ENCODE measurements at places on chromosomes 2 and 18. TPM values are rescaled to one million over a fixed set of nuclear protein-coding genes. Genes with fewer than 3 reads are reported as not detected.

DNA sequence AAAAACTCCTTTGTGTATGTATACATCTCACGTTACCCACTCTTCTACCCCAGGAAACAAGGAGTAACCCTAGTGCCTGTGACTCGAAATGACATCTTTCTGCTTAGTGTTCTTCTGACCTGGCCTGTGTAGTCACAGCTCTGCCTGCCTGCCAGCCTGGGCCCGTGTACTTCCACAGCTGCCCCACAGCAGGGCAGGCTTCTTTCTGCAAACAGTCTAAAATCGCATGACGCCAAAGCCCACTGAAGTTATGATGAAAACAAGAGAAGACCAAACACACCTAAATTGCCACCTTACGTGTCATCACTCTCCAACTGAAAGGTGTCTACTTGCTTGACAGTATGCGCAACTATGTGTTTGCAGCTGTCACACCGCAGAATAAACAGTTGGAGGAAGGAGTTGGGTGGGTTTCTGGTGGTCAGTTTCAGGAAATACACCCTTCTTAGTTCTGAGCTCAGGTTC, 1.5 kb downstream of the GAREM1 start:
- peak; percentile 88 for DNase-seq
- H3K36me3 ChIP-seq = no peaks in the 10 kb centered on the region
- peak overlapping the region; percentile 74 for H3K4me3 ChIP-seq
- peaks cover 10% of the 10 kb centered on the region for H3K27me3 ChIP-seq

DNA sequence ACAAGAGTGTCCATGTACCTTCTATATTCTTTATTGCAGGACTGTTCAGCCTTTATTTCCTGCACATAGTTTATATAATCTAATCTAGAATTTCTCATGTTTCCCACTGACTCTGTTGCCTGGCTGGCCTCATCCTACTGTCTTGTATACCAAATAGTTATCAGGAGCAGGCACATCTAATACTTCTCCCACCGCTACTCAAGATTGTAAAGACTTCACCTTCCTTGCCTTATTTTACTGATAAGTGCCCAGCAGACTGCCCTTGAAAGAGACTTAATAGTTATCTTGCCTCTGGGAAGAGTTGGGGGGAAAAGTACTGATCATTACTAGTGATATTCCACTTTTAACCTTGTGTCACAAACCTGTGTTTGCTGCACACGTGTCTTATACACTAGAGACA, 26.1 kb upstream of the AAK1 start:
- no peak overlapping the region for H3K4me3 ChIP-seq
- no peak overlapping the region for H3K27ac ChIP-seq
- peaks cover 9% of the 10 kb centered on the region for H3K4me1 ChIP-seq
- no peaks in the 10 kb centered on the region for H3K27me3 ChIP-seq

DNA sequence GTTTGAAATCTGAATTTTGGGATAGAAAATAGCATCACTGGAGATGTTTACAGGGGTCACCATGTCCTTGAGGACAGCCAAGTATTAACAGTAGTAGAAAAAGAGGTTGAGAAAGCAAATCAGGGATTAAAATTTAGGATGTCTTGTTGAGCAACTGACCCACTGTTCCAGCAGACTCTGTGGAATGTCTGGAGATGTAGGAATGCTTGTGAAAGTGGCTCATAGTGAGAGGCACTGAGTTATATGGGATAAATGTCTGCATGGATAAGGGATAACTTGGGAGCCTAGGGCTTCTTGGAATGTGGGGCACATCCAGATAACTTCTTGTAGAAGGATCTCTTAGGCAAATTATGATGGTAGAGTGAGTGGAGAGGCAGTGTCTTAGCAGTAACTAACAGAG, 495.0 kb downstream of the TMX3 start:
- H3K4me1 ChIP-seq = peaks cover 19% of the 10 kb centered on the region
- no peak for DNase-seq
- H3K27ac ChIP-seq = peak overlapping the region; percentile 13
- H3K27me3 ChIP-seq = no peaks in the 10 kb centered on the region
- no peak overlapping the region for H3K4me3 ChIP-seq

DNA sequence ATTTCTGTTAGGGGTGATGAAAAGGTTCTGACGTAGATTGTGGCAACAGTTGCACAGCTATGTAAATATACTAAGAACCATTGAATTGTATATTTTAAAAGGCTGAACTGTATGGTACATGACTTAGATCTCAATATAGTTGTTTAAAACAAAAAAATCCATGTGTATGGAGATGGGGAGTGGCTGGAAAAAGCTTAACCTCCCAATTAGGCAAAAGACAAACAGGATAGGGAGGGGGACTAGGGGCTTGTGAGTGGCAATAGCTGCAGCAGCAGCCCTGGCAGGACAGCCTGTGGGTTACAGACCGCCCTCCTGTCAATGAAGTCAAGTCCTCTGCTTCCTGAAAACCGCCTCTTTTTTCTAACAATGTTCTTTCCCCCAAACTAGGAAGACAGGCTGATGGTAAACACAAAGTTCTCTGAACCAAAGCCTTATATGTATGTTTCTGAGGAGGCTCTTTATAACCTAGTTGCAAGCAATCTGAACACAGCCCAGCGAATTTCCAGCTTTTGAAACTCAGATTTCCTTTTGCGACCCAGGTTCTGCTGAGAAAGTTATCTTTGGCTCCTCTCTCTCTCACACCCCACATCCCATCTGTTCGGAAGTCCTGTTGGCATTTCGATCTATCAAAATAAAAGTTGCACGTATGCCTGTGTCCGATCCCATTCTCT, 10.3 kb downstream of the ATP8B1 start:
- peaks cover 5% of the 10 kb centered on the region for H3K36me3 ChIP-seq
- peak overlapping the region; percentile 44 for H3K27ac ChIP-seq
- H3K4me1 ChIP-seq = peaks cover 58% of the 10 kb centered on the region
- peak; percentile 67 for DNase-seq
- peak overlapping the region; percentile 32 for H3K4me3 ChIP-seq
- no peaks in the 10 kb centered on the region for H3K27me3 ChIP-seq

DNA sequence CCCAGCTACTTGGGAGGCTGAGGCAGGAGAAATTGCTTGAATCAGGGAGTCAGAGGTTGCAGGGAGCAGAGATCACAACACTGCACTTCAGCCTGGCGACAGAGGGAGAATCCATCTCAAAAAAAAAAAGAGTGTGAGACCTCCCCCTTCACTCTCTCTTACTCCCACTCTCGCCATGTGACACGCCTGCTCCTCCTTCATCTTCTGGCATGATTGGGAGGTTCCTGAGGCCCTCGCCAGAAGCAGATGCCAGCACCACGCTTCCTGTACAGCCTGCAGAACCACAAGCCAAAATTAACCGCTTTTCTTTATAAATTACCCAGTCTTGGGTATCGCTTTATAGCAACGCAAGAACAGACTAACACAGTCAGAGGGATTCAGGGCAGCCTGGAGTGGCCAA, 66.3 kb upstream of the CREB1 start:
- peak overlapping the region; percentile 2 for H3K27ac ChIP-seq
- no peak for DNase-seq
- no peaks in the 10 kb centered on the region for H3K27me3 ChIP-seq
- no peaks in the 10 kb centered on the region for H3K36me3 ChIP-seq
- no peak overlapping the region for H3K4me3 ChIP-seq
- peaks cover 14% of the 10 kb centered on the region for H3K4me1 ChIP-seq

DNA sequence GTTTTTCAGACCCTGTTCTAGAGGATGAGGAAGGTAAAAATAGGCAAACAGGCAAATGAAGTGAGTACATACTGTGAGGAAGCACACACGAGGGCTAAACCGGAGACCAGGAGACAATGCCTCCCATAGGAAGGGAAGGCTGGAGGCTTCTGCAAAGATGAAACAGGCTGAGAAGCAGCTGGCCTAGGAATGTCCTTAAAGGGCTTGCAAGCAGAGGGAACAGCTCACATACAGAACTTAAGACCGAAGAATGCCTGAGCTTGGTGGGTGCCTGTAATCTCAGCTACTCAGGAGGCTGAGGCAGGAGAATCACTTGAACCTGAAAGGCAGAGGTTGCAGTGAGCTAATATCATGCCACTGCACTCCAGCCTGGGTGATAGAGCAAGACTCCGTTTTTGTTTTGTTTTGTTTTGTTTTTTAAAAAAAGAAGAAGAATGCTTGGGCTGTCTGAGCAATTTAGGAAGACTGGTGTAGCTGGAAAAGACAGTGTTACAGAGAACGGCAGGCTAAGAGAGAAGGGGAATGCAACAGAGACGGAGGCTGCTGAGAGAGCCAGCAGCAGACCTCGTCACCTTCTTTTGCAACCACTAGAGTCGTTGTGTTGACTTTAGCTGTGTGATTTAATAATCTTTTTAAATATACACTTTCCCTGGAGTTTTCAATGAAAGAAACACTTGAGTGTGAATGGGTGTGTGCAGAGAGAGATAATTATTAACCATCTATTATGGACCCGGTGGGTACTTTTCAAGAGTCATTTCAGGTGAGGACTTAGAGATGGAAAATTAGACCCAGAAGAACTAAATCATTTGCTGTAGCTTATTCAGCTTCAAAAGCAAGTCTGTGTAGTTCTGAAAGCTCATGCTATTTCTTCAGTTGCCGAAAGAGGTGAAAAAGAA, 232.8 kb downstream of the GALR1 start:
- no peaks in the 10 kb centered on the region for H3K36me3 ChIP-seq
- no peak overlapping the region for H3K4me3 ChIP-seq
- no peaks in the 10 kb centered on the region for H3K27me3 ChIP-seq

DNA sequence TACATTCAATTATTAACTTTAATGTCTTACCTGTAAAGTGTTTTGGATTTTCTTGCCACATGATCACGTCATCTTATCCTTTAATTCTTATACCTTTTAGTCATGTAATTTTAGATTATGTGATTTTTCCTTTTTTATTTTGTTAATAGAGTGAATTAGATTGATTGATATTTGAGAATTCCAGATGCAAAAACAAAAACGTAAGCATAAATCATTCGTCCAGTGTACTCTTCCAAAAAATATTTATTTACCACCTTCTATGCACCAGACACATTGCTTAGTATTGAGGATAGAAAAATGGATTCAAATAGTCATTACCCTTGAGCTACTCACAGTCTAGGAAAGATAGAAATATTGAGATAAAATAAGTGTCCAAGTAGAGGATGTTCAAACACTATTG, 249.6 kb downstream of the PDE11A start:
- DNase-seq = no peak
- no peaks in the 10 kb centered on the region for H3K4me1 ChIP-seq

GRCh38 chr2:2254206-2254605, 76.9 kb downstream of the MYT1L start:
- no peaks in the 10 kb centered on the region for H3K27me3 ChIP-seq
- H3K36me3 ChIP-seq = no peaks in the 10 kb centered on the region
- no peak overlapping the region for H3K4me3 ChIP-seq
- DNase-seq = no peak
- no peaks in the 10 kb centered on the region for H3K4me1 ChIP-seq

DNA sequence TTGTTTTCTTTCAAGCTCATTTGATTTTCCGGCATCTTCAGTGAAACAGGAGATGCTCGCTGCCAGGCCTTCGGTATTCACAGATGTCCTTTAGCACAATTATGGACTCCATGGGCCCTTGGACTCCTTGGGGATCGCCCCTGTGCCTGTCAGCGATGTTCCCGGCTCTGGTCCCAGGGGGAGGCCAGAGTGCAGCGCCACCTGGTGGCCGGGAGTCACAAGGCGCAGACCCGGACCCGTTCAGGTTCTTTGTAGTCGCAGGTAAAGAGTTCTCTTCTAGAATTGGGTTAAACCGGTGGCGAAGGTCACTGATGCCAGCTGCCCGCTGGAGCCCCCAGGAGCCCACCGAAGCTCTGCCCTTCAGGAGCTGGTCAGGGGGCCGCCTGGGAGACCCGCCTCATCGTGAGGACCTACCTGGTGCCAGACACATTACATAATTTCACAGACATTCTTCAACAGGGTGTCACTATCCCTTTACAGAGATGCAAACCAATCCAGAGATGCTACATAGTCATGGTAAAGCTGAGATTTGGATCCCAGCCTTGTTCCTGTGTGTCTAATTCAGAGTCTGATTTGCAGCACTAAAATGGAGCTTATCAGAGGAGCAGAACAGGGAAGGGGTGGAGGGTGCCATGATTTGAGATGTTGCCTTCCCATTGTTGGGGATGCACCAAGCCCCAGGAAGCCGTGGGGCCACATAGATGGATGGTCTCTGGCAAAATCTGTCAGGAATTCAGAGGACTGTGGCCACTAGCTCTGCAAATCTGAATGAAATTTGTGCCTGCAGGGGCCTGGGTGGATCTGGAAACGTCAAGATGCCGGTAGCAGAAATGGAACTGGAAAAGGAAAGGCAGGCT, 6.0 kb upstream of the INPP5D start:
- H3K4me3 ChIP-seq = no peak overlapping the region
- H3K4me1 ChIP-seq = peaks cover 7% of the 10 kb centered on the region
- H3K27me3 ChIP-seq = peaks cover 3% of the 10 kb centered on the region
- peak; percentile 93 for DNase-seq
- H3K27ac ChIP-seq = no peak overlapping the region
- H3K36me3 ChIP-seq = no peaks in the 10 kb centered on the region

The LRATD1 gene
- total RNA-seq = 10.0 TPM

DNA sequence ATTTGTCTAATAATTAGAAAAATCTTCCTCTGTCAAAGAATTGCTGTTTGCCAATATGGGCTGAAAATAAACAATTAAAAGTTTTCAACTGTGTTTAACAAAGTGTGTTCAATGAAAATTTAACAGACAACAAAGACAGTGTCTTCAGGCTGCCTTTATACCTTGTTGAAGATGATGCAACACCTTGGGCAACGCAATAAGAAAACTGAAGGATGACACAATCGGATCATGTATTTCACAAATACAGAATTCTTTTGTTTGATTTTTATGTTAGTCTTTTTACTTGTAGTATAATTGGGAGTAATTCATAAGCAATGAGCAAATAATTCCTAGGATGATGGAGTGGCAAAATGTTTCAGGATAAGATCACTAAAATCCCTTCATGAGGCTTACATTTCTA, 27.8 kb downstream of the CHN1 start:
- peaks cover 15% of the 10 kb centered on the region for H3K4me1 ChIP-seq
- no peak overlapping the region for H3K4me3 ChIP-seq
- no peaks in the 10 kb centered on the region for H3K27me3 ChIP-seq

- no peak for DNase-seq
- H3K4me3 ChIP-seq = no peak overlapping the region
- H3K4me1 ChIP-seq = no peaks in the 10 kb centered on the region
- H3K27me3 ChIP-seq = no peaks in the 10 kb centered on the region
- H3K36me3 ChIP-seq = peaks cover 2% of the 10 kb centered on the region
- H3K27ac ChIP-seq = no peak overlapping the region
Observed at GRCh38 chr18:58348951-58349350, 279.9 kb downstream of the ALPK2 start.

All from osteoblast (primary cell).